ENCODE measurements at places on chromosomes 1 and 21.

- no peak for DNase-seq
Observed at GRCh38 chr1:245984390-245985155, 522.5 kb downstream of the SMYD3 start.

- peak; percentile 50 for DNase-seq
Observed at GRCh38 chr1:23528250-23528978, 2.6 kb downstream of the E2F2 start.

DNA sequence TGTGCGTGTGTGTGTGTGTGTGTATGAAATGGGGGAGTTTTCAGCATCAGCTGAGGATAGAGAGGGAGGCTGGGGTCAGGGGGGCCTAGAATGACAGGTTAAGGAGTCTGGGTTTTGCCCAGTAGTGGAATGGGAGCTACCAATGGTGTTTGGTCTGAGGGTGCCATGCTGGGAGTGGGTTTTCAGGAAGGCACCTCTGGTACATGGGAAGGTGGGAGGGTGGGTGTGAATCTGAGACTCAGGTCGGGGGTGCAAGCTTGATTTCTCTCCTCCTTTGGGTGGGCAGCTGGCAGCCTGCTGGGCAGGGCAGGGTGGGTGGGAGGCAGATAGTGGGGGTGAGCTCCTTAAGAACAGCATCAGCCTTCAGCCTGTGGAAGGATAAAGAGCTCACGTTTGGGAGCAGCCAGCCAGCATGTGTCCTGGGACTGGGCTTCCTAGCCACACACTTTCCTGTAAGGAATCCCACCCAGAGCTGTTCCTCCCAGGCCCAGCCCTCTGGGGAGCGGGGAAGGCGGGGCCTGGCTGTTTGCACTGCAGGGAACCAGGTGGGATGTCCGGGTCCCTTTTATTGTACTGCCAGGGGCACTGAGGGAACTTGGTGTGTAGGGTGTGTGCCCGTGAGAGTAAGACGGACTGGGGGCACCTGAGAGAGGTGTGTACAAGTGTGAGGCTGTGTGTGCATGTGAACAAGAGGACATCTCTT lies 152.8 kb downstream of the FOXD2 start:
- no peak for DNase-seq

DNA sequence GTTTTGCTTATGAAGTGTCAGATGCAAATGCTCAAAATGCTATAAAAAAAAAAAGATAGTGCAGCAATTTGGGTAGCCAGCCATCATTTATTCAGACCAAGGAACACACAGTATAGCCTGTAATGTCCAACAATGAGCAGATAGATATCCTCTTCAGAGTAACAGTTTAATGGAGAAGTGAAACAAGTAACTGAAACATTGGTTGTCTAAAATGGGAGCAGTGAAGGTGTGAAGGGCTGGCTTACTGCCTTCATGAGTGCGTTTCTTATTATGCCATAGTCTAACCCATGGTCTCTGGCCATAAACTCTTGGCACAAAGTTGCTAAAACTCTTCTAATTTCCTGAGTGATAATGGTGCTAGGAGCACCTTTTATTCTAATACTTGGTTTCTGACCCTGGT lies 11.4 kb downstream of the RGS5 start:
- DNase-seq: no peak

DNA sequence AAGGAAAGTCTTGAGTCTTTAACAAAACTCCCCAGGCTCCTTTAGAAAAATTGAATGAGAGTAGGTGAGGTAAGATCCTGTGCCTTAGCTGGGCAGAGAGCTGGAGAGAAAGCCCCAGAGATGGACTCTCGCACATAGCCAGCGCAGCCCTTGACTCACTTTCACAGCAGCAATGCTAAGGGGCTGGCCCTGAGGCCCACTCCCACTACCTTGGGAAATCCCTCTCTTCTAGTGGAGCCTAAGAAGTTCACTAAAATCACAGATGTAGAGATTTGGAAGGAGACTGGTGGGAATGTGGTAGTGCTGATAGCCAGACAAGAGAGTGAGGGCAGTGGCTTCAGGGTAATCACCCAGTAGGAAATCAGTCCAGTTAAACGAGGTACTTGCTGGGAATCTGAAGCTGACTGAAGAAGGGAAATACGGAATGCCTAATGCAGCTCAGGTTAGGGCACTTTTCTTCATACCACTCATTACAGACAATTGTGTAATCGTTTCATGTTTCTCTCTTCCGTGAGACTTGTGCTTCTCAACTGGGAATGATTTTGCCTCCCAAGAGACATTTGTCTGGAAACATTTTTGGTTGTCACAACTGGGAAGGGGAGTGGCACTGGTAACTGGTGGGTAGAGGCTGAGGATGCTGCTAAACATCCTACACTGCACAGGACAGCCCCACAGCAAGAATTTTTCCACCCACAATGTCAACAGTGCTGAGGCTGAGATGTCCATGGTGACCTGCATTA lies 42.4 kb upstream of the LRRC8C start:
- DNase-seq: no peak

DNA sequence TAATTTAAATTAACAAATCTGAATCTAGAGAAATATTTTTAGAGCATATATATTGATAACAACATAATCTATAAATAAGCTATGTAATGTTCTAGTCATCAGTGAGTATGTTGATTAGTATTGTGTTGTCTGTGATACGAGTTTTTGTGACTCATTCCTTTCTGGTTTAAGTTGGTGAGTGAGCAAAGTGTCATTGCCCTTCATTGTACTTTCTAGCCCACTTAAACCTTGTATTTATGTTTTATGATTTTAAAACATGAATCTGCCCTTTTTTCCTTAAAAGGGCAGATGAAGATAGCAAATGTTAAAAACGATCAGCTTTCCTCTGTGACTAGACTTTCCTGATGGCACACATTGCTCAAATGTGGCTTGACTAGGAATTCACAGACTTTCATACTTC lies 38.5 kb downstream of the MACO1 start:
- no peak for DNase-seq

- DNase-seq: no peak
Observed at GRCh38 chr1:27372022-27372807, 2.4 kb downstream of the FCN3 start.
